ENCODE measurements at places on chromosomes 4 and X. TPM values are rescaled to one million over a fixed set of nuclear protein-coding genes. Genes with fewer than 3 reads are reported as not detected.

The CT45A3 gene
- not detected for polyA plus RNA-seq

The CNKSR2 gene
- 145 TPM for polyA plus RNA-seq

The SMIM31 gene
- polyA plus RNA-seq: not detected

The MUC7 gene
- polyA plus RNA-seq: not detected

The SAGE1 gene
- polyA plus RNA-seq: not detected

The GRPR gene
- not detected for polyA plus RNA-seq

The MBNL3 gene
- 0.46 TPM for polyA plus RNA-seq

The CXCL3 gene
- polyA plus RNA-seq: not detected

Data from Purkinje cell (primary cell).